ENCODE measurements at places on chromosomes 4 and X.
A peak's percentile ranks its signal among the peaks of the same experiment; 100 is the strongest.

GRCh38 chr4:87864321-87864720 is 31.6 kb downstream of the MEPE start:
- DNase-seq: no peak

DNA sequence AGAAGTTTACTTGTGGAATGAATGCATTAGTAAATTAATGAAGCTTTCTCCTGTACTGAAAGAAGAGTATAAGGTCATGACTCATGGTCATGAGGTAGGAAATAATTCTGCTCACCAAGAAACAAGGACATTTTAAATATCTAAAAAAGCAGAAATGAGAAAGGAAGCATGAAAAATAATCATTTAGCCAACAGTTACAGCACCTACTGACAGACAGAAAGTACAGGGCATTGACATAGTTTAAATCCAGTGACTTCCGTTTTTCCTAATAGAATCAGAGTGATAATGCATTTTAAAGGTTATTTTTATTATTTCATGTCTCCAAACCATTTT is 30.5 kb upstream of the ACSL1 start:
- DNase-seq: no peak

DNA sequence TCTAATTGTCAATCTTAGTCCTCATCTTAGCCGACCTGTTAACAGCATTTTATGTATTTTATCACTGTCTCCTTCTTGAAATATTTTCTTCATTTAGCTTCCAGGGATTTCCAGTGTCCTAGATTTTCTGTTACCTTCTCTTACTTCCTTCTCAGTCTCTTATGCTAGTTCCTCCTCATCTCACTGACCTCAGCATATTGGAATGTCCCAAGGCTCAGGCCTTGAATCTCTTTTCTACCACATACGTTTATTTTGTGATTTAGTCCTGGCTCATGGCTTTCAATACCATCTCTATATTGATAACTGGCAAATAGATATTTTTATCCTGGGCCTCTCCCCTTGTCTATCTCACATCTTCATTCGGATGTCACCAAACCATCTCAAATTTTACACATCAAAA is 61.1 kb downstream of the IQCM start:
- no peak for DNase-seq

- no peak for DNase-seq
Observed at GRCh38 chrX:136191171-136191570, 43.8 kb downstream of the FHL1 start.

DNA sequence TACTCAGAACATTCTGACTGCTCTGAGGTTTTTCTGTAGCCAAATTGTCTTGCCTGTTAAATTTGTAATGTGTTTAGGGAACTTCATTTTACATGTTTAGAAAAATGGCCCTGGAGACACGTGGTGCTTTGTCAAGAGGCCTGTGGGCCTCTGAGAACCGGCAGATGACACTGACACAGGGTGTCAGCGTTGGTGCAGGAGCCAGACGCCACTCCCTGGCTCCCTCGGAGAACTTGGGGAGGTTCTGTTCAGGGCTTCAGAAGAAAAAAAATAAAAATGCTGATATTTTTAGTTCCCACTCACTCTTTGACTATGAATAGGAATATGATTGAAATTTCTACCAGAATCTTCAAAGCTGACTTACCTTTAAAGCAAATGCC is 190.9 kb upstream of the GATB start:
- no peak for DNase-seq

GRCh38 chr4:114673306-114673705 is 74.7 kb downstream of the UGT8 start:
- DNase-seq: no peak

GRCh38 chr4:155569960-155570515 is 96.6 kb upstream of the GUCY1A1 start:
- no peak for DNase-seq

DNA sequence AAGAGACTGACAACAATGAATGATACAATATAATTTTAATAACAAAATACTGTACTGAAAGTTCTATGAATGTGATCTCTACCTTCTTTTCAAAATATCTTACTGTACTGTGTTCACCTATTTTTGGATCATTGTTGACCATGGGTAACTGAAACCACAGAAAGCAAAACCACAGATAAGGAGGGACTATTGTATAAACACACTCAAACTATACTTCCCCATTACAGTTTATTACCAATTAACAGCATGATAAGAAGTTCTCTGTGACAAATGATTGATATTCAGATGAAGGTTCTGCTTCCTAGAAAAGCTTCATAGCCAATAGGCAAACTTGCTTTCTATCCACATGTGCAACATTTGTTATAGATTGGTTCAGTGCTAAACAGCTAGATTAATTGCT is 50.1 kb downstream of the GABRG1 start:
- DNase-seq: no peak

DNA sequence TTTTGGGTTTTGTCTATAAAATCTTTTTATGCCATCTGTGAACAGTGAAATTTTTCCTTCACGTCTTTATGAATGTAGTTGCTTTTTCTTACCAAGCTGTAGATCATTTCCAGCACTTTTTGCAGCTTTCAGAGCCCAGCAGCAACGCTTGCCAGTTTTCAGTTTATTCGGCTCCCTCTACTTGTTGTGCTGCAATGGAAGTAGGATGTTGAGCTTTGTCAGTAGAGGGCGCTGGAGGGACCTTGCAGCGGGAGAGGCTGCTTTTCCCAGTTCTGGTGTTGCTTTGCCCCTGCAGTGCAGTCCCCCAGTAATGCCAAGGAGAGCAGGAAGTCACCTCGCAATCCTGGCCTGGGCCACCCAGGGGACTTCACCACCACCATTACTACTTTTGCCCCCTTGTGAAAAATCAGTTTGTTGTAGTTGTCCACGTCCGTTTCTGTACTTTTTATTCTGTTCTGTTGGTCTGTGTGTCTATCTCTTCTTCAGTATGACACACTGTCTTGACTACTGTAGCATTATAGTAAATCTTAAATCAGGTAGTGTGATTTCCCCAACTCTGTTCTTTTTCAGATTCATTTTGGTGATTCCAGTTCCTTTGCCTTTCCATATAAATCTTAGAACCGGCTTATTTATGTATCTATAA is 21.8 kb downstream of the CMC4 start:
- no peak for DNase-seq

- no peak for DNase-seq
Observed at GRCh38 chr4:84500386-84501201, 1.5 kb upstream of the NKX6-1 start.

GRCh38 chr4:147388018-147388417 is 92.9 kb upstream of the EDNRA start:
- DNase-seq: no peak

- DNase-seq: no peak
Observed at GRCh38 chrX:152945021-152945979, 47.4 kb downstream of the ZNF185 start.

- DNase-seq: no peak
Observed at GRCh38 chr4:44912980-44913379, 186.6 kb upstream of the GNPDA2 start.

GRCh38 chr4:180558427-180558826 is 1684.8 kb upstream of the TENM3 start:
- no peak for DNase-seq

DNA sequence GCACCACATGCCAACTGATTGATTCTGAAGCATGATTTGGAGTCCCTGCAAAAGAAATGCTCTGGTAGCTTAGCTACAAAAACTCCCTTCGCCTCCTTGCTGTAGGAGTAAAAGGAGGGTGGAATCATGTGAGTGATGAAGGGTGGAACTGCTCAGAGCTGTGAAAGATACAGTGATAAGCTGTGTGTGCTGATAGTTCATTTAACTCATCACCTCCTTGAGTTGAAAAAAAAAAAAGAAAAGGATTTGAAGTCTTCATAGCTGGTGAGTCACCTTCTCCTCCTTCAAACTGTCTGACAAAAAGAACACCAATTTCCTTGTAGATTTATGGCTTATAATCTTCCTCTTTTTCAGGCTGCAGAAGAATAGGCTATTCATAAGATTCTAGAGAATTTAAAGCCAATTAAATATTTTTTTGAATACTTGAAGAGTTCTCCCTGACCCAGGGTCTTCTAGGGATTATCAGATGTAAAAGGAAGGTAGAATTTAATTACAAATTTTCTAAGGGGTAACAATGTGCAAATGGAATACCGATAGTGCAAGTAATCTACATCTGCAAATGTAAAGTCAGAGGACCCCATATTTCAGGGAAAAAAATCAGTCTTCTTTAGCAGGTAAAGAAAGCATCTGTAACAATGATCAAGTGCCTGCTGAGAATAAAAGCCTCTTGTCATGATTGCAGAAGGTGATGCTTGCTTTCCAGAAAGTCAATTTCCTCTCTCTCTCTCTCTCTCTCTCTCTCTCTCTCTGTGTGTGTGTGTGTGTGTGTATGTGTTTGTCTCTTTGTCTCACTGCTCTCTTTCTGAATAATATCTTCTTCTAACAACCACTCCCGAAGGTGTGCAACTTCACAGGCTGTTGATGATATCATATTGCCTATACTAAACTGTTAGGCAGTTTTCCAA is 208.8 kb upstream of the VEGFC start:
- DNase-seq: no peak

DNA sequence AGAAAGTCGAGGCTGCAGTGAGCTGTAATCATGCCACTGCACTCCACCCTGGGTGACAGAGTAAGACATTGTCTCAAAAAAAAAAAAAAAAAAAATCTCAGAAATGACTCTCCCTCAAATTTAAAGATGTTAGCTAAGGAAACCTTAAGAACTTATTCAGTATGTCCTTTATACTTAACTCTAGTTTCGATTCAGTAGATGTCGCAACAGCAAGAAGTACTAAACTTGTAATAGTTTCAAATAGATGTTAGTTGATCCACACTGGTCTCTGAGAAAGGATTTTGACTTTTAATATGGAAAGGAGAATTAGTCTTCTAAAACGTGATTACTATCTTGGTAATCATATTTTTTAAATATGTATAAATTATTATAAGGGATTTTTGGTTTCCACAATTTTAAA is 29.6 kb downstream of the NKX3-2 start:
- no peak for DNase-seq

GRCh38 chr4:15964159-15964558 is 1.2 kb upstream of the FGFBP2 start:
- no peak for DNase-seq

GRCh38 chr4:26964512-26964911 is 103.9 kb downstream of the STIM2 start:
- DNase-seq: no peak

GRCh38 chr4:125529071-125529470 is 214.3 kb downstream of the FAT4 start:
- DNase-seq: no peak

- DNase-seq: no peak
Observed at GRCh38 chr4:74317616-74318246, 9.5 kb downstream of the EPGN start.

DNA sequence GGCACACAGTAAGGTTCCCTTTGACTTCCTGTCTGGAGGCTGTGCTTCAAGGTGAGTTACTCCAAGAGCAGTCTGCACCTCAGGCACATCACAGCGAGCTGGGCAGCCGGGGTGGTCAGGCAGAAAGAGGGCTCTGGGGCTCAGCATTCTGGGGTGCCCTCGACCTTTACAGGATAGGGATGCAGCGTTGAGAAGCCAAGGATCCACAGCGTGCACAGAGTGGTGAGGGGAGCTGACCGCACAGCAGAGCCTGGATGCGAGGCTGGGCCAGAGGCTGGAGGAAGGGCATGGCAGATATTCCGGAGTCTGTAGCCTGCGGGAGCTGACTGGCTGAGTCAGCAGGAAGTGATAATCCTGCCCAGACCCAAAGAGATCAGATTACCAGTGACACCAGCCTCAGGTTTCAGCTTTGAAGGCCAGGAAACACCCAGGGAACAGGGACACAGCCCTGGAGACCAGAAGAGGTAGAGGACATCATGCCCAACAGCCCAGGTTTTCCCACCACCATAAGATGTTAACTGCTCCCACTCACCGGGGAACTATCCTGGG is 38.4 kb upstream of the PDLIM3 start:
- DNase-seq: no peak

- no peak for DNase-seq
Observed at GRCh38 chr4:38111024-38111423, 150.8 kb downstream of the PTTG2 start.

- DNase-seq: no peak
Observed at GRCh38 chr4:138562544-138562991, 320.4 kb upstream of the SLC7A11 start.

DNA sequence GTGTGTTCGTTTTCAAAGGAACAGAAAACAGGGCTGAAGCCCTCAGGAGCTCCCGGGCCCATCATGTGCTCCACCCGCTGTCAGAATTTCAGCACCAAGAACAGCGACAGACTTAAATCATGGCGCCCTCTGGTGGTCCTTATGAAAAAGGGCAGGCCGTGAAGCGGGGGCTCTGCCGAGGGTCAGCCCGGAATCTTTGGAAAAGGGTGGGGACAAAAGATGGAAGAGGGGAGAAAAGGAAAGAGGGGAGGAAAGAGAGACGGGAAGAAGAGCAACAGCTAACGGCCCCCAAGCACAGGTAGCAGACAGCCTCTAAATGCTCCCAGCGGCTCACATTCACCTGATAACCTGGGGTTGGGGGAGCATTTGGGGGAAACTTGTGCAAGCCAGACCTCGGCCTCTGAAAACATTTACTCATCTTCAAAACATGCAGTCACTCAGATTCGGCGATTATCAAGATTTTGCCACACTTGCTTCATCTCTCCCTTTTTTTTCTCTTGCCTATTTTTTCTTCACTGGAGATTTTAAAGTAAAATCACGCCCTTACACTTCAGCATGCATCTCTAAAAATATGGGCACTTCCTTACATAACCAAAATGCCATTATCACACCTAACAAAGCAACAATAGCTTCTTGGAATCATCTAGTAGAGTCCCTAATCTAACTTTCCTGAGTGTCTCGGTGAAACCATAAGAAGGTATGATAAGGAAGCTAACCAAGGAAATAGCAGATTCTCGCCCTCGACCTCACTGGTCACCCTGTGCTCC is 28.1 kb upstream of the MAN2B2 start:
- DNase-seq: peak; percentile 4

GRCh38 chr4:47032405-47033106 is 1.2 kb downstream of the GABRB1 start:
- DNase-seq: no peak

- DNase-seq: no peak
Observed at GRCh38 chr4:15054541-15054940, 52.3 kb downstream of the CPEB2 start.

DNA sequence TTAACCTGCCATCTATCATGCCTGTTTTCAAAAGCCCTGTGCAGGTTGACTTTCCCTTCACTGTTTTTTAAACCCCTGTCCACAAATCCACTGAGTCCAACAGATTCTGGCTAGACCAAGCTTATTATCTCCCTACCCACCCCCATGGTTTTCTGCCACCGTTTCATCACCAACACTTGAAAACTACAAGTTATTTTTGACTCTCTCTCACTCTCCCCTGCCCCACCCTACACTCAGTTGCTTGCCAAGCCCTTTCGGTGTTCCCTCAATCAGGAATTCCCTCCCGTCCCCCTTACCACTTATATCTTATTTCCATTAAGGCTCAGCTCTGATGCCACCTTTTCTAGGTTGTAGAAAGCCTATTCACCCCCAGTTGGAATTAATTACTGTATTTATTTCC is 29.7 kb downstream of the ATG4A start:
- DNase-seq: no peak

GRCh38 chr4:7043284-7044136 is at the start of gene TADA2B:
TADA2B (plus strand) TSS chr4:7043372; CDS start chr4:7043580, 208 bp downstream.
- DNase-seq: peak; percentile 28

GRCh38 chr4:173270312-173271027 is 63.7 kb downstream of the HMGB2 start:
- DNase-seq: no peak
